Activated CD4-positive, CD25-positive, alpha-beta regulatory T cell treated with anti-CD3 and anti-CD28 coated beads, Interleukin-2, amount 50 U/mL, for 72 hours (primary cell): ENCODE measurements at places on chromosomes 4 and X.

GRCh38 chr4:101019313-101019712 lies 328.0 kb downstream of the PPP3CA start:
- DNase-seq = no peak

GRCh38 chrX:40780082-40780481 lies 44.7 kb upstream of the MED14 start:
- no peak for DNase-seq

GRCh38 chrX:131571348-131571747 lies 27.5 kb downstream of the OR13H1 start:
- DNase-seq = no peak

DNA sequence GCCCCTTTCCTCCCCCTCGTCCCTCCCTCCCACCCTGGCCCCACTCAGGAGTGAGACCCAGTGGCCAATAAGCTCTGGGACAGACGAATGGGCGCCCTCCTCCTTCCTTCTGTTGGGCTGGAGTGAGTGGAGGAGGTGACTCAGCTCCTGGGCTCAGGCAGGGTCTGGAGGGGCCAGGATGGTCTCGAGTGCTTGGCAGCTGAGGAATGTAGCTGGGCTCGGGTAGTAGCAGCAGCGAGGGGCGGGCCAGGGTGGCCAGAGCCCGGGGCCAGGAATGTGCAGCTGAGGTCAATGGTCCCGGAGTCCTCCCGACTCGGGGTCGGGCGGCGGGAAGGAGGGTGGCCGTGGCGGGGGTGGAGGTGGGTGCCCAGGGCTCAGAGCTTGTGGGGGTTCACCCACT lies 15.0 kb downstream of the G6PD start:
- DNase-seq = no peak

GRCh38 chr4:2831611-2832308 lies 11.9 kb upstream of the ADD1 start:
- peak; percentile 25 for DNase-seq

GRCh38 chr4:86977621-86978184 lies 42.9 kb downstream of the AFF1 start:
- DNase-seq = no peak

GRCh38 chr4:139083607-139083955 lies 68.0 kb downstream of the NOCT start:
- DNase-seq = peak; percentile 68

DNA sequence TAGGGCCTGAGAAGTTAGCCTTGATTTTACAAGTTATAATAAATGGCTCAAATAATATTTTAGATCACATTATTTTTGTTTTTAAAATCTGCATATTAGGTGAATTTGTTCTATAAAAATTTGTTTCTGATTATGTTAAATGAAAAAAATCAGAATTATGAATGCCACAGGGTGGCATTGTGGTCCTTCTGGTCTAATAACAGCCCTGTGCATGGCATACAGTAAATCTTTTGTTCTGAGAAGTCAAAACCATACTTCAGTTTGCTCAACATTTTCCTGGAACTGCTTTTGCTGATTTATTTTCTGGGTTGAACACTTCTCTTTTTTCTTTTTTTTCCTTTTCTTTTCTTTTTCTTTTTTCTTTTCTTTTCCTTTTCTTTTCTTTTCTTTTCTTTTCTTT lies 101.0 kb upstream of the UBQLN2 start:
- DNase-seq = no peak

GRCh38 chr4:6196871-6197270 lies 3.5 kb downstream of the JAKMIP1 start:
- no peak for DNase-seq

DNA sequence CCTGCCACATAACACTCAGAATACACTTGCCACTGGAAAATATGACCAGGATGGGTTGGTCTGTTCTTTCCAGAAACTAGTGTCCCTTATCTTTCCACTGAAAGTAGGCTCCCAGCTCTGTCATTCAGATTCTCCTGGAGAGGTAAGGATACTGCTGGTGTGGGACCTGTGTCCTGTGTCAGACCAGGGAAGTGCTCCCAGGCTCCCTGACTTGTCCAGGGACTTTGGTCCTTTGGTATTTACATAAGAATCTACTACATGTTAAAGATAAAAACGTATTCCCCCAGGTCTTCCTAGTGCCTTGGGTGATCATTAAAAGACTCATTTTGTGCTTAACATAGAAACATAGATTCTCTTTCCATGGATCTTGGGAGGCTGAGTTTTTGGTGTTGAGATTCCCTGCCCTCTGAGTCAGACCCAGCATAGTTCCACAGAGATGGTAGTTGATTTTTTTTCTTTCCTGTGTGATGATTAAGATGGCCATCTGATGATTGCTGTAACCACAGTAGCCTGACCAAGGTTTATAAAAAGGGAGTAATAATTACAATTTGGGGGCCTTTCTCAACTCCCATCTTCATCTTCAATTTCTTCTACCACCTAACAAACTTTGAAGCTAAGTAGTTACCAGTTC lies 159.8 kb upstream of the JADE1 start:
- DNase-seq = no peak

DNA sequence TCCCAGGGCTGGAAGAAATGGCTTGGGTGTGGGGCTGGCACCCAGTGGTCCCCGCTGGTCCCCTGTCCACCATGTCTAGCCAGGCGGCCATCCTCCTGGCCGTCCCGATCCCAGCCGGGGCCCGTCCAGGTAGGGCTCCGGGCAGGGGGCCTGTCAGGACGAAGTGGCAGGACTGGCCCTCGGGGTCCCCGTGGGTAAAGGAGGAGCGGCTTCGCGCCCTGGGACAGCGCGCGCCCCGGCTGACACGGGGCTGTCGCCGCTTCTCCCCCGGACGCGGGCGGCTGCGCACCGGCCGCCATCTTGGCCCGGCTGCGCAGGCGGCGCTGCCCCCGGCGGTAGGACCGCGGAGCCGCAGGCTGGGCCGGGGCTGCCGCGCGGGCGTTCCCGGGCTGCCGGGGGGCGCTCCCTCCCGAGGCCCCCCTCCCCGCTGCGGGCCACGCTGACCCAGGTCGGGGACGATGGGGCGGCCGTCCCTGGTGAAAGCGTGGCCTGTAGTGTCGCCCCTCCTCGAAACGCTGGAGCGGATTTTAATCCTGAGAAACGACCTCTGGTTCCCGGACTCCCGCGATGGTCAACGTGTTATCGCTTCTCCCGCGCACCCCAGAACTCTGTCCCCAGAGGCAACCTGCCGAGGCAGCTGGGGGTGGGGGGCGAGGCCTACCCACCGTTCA lies 60.4 kb upstream of the BCOR start:
- peak; percentile 54 for DNase-seq

DNA sequence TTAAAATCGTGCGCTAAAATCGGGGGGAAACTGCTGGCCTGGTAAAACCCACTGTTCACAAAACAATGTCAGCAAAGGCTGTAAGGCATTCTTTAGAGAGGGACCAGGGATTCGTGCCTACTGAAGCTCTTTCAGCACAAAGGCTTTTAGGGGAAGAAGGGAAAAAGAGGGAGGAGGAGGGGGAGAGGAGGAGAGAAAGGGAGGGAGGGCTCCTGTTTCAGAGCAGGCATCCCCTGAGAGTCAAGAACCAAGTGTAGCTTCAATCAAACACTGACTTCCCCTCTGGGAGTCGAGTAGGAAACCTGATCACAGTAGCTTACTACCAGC lies 9.5 kb downstream of the BCOR start:
- no peak for DNase-seq

- DNase-seq = no peak
Observed at GRCh38 chr4:86346320-86346719, 13.5 kb downstream of the MAPK10 start.

DNA sequence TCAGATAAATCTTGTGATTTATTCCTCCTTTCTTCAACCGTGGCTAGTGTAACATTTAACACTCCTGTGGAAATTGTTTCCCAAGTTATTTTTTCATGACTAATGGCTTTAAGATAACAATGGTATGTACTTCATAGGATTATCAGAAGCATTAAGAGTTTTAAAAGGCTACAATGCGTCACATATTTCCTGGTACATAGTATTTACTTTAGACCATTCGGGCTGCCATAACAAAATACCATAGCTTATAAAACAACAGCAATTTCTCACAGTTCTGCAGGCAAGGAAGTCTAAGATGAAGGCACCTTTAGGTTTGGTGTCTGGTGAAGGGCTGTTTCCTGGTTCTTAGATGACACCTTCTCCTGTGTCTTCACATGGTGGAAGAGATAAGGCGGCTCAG lies 158.6 kb downstream of the PAPSS1 start:
- DNase-seq = no peak

DNA sequence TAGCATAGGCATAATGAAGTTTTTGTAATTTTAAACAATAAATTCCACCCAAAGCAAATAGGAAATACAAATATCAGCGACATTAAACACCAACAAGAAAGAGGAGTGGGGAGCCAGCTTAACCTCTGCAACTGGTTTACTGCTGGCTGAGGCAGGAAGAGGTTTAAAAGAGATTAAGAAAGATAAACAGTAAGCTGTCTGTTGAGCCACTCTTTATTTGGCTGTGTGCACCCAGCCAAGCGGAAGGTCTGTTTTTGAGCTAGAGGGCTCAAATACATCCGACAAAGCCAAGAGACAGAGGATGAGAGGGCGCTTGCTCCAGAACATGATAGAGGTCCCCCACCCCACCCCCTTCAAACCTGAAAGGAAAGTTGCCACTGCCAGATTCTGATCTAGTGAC lies 191.4 kb downstream of the MGST2 start:
- no peak for DNase-seq

DNA sequence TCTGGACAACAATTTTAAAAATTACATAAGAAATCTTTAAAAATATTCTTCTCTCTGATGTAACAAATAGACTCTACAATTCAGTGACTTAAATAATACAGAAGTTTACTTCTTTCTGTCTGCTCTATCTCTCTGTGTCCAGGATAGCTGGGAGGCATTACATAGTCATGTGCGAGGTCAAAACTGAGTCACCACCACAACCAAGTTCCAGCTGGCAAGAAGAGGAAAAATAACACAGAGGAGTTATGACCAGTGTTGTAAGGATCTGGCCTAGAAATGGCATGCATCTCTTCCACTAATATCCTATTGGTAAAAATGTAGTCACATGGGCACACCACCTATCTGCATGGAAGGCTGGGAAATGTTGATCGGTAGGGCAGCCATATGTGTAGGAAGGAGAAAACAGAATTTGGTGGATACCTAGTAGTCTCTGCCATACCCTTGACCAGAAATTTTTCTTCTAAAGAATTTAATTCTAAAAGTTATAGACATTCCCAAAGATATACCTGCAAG lies 39.4 kb upstream of the WDFY3 start:
- no peak for DNase-seq

GRCh38 chr4:53651156-53651735 lies 60.0 kb upstream of the LNX1 start:
- DNase-seq = no peak

DNA sequence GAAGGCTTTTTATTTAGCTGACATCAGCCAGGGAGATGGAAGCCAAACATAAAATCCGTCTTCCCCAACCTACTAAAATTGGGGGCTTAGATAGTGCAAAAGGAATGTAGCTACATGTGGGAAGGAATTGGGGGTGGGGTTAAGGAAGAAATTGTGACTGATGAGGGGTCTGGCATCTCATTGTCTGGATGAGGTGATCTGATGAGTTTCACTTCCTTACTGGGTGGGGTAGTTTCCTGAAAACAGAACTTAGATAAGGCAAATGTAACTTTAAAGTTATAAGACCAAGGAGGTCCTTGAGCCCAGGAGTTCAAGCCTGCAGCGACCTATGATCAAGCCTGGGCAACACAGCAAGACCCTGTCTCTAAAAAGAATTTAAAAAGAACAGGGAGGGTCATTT lies 105.5 kb upstream of the NEIL3 start:
- no peak for DNase-seq

DNA sequence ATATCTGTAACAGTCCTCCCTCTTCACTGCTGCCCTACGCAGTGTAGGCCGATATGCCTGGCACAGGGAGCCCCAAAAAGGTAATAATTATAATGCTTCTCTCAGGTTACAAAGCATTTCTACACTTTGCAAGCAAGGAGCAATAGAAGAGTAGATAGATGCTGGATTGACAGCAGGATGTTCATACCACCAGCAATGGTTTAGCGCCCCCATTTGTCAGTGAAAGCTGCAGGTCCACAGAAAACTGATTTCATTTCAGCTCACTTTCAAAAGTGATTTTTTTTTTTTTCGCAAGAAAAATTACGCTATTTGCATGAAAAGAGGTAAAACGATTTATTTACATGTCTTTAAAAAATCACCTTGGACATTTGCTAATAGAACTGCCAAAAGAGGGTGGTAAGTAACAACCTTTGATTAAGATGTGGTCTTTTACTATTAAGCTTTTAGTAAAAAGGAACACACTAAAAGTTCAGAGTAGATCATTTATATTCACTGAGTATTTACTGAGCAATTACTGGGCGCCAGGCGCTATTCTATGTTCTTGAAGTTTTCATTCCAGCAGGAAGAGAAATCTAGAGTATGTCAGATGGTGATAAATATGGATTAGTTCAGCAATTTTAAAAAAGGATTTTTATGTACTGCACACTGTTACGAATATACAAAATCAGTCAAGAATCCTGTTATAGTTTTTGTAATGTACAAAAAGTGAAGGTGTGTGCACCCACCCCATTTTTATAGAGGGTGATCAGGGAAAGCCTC lies 34.4 kb downstream of the HPF1 start:
- DNase-seq = no peak

DNA sequence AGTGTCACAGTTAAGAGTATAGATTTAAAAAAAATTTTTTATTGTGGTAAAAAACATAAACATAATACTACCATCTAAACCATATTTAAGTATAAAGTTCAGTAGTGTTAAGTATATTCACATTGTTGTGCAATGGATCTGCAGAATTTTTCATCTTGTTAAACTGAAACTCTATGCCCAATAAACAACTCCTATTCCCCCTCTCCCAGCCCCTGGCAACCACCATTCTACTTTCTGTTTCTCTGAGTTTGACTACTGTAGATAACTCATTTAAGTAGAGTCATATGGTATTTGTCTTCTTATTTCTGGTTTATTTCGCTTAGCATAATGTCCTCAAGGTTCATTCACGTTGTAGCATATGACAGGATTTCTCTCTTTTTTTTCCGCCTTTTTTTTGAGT lies 112.4 kb downstream of the PTTG2 start:
- no peak for DNase-seq

DNA sequence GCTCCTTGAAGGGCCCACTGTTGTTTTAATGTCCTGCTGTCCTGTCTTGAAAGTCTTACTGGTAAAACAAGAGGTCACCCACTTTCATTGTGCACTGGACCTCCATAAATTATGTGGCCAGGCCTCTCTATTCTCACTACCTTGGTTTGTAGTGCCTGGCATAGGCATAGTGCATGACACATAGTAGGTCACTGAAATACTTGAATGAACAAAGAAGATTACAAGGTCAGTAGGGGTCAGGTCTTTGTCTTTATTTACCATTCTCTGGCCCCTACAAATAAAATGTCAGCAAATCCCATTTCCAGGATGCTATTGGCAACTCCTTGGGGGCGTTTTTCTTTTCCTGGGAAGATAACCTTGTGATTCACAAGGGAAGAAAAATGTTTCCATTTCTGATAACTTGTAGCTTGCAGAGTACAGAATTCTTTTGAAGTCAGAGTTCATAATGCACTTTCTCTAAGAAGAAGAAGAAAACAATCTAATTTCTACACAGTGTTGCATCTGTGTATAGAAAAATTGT lies 1.4 kb downstream of the PGM2 start:
- no peak for DNase-seq

GRCh38 chrX:19866626-19867410 lies 20.6 kb downstream of the SH3KBP1 start:
- no peak for DNase-seq
